CD4-positive, alpha-beta T cell treated with Interleukin-15 for 4 hours (primary cell): ENCODE measurements at places on chromosomes 1 and 21.

DNA sequence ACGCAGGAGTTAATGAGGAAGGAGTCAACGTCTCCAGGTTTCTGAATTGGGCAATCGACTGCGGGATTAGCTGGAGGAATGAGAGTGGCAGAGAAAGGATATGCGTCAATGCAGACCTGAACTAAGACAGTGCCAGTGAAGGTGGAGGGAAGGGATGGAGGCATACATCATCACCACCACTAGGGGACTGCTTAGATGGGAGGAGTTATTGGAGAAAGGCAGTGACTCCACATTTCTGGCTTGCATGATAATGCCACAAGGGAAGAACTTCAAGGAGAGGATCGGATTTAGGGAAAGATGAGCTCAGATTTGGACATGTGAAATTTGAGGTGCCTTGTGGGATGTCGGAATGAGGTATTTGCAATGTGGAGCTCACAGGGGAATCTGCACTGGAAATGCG lies 17.5 kb downstream of the VASH2 start:
- DNase-seq: no peak

- no peak for DNase-seq
Observed at GRCh38 chr1:75795703-75796193, 934 bp upstream of the MSH4 start.

DNA sequence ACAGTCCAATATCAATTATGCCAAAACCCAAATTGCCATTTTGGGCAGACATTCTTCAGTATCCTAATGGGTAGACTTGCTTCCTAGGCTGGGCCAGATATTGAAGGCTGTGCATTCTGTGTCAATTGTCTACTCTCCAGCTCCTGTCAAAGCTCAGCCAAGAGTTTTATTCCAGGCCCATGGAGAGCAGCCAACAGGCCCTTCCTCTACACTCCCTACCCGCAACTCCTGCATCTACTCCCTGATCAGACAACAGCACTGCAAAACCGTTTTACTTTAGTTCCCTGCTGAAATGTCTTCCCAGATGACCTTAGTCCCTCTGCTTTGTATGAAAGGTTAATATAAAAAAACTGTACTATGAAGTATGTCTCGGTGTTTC lies 6.6 kb upstream of the ADORA3 start:
- DNase-seq: no peak

GRCh38 chr1:202034683-202035462 lies 24.5 kb downstream of the ELF3 start:
- no peak for DNase-seq

- DNase-seq: peak; percentile 24
Observed at GRCh38 chr1:183218971-183219615, 33.0 kb downstream of the LAMC2 start.
